ENCODE measurements at places on chromosomes 1 and 21.

DNA sequence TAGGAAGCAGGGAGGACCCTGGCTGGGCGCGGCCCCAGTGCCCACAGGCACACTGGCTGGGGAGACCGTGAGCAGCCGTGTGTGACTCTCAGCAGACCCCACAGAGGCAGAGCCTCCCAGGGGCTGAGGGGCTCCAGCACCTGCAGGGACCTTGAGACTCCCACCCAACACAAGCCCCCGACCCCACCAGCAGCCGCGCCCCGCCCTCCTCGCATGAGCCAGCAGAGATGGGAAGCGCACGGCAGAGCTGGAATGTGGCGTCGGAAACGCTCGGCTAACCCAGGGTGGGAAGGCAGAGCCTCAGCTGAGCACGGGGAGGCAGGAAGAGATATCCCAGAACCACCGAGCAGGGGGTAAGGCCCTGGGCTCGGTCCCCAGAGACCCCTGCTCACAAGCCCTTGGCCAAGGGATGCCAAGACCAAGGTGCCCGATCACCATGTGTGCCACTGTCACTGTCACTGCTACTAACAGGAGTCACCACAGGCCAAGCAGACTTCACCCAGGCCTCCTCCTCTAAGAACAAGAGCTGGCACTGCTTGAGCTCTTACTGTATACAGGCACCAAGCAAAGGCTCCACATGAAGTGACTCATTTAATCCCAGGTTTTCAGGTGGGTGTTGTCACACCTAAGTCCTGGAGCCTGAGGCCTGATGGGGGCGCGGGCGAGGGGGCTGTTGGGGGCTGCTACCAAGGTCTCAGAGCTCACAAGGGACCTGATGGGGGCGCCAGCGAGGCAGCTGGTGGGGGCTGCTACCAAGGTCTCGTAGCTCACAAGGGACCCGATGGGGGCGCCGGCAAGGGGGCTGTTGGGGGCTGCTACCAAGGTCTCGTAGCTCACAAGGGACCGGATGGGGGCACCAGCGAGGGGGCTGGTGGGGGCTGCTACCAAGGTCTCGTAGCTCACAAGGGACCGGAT lies 20.1 kb downstream of the MEGF6 start:
- DNase-seq = no peak

DNA sequence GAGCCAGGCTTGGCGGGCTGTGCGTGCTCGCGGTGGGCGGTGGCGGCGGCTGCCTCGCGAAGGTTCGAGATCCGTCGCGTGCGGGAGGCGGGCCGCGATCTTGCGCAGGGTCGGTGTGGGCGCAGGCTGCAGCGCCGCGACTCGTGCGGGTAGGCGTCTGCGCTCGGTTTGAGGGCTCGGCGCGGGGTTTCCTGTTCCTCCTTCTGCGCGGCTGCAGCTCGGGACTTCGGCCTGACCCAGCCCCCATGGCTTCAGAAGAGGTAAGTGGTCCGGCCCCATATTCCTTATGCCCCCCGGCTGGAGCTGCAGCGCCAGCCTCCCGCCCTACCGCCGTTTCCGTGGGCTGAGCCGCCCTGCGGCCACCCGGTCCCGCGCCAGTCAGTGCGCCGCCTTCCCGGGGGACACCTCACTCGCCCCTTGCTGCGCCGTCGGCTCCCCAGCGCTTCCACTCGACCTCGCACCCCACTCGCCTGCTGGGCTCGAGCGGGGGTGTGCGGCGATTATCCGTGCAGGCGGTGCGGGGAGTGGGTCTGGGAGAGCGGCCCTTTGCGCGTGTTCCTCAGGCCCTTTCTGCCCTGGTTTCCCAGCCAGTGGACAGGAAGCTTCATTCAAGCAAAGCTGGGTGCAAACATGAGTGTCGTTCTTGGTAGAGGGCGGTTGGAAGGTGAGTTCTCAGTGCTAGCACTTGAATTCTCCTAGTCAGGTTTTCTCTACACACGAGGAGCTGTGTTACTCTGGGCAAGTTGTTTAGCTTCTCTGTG lies at the start of gene CACYBP:
TSS of gene CACYBP (plus strand) at position 12 of the 761 bp plus-strand sequence. CDS start at position 246, 234 bp downstream.
- DNase-seq = peak; percentile 61

GRCh38 chr21:36100971-36101641 lies 31.3 kb downstream of the CBR1 start:
- no peak for DNase-seq

GRCh38 chr1:119372503-119373086 lies 4.0 kb downstream of the HAO2 start:
- DNase-seq = no peak

- peak; percentile 69 for DNase-seq
These were observed 13.5 kb downstream of the ESPN start for GRCh38 chr1:6438047-6438525.

DNA sequence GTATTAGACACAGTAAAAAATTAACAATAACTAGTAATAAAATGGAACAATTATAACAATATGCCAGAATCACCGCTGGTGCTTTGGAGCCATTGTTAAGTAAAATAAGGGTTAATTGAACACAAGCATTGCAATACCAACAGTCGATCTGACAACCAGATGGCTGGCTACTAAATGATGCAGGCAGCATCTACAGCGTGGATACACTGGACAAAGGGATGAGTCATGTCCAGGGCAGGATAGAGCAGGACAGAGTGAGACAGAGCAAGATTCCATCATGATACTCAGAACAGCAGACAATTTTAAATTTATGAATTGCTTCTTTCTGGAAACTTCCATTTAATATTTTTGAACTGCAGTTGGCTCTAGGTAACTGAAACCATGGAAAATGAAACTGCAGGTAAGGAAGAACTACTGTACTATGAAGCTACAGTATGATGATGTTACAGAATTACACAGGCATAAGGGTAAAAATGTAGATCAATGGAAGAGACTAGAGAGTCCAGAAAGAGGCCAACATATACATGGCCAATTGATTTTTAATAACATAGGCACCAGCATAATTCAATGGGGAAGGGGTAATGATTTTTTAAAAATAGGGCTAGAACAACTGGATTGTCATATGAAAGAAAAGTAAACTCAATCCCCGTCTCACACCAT lies 168.7 kb downstream of the RRAGC start:
- no peak for DNase-seq

GRCh38 chr1:25039229-25039628 lies 109.2 kb upstream of the RUNX3 start:
- no peak for DNase-seq

GRCh38 chr1:74395571-74395970 lies 116.8 kb downstream of the LRRC53 start:
- DNase-seq = no peak

- no peak for DNase-seq
These were observed 574.7 kb downstream of the MATN1 start for GRCh38 chr1:30148676-30149075.

DNA sequence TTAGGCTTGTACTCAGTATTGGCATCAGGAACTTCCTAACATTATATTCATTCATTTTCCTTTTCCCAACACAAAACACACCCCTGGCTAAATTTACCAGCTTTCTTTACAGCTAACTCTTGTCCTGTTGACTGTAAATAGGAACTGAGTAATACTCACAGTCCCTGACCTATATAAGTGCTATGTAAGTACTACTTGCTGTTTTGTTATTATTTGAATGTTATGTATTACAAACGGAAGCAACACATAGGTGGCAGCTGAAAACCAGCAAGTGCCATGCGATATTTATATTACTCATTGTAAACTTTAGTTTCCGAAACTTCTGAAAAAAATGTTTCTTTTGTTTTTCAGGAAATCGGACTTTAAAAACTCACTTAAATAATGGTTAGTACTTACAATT lies 21.5 kb downstream of the PTGER3 start:
- DNase-seq = no peak

DNA sequence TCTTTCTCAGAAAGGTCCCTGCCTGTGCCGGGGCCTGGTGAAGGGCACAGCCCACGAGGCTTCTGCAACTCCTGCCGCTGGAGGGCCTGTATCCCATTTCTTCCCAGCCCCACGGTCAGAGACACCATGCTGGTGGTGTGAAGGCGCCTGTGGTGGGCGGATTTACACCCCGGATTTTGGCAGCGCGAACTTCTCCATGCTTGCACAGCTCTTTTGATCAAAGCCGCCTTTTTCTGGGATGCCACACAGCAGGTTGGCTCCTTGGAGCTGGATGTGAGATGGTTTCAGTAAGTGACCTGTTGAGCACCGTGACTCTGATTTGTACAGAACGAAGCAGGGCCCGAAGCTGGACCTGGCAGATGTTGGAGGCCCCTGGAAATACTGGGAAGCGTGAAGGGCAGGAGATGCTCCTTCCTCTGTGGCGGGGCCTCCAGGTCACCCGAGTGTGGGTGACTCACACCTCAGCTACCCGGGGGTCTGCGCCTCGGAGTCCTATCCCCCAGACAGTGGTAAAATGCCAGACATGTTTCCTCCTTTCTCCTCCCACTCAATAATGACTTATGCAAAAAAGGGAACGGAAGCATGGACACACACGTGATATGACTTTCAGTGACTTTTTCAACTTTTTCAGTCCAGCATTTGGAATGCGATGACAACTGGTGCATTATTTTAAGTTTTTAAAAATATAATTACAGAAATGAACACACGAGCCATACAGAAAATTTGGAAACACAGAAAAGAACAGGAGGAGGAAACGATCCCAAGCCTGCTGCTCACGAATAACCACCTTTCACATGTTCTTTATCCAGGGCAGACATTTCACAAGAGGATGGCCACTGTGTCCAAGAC lies 9.0 kb downstream of the UMODL1 start:
- no peak for DNase-seq

DNA sequence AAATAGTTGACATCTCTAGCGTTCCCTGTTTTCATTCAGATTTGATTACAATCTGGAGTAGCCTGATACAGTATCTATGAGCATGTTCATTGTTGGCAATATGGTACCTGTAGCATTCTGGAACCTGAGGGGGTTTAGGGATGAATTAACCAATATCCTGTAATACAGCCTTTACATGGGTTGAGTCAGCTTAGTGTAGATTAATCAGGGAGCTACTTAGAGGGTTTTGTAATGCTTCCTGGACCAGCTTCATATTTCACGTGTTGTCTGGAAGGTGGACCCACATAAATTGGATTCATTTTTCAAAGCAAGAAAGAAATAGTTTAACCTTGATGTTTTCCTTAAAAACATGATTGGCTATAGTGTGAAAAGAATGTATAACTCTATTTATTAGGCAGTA lies 3.6 kb downstream of the OTUD3 start:
- DNase-seq = no peak

DNA sequence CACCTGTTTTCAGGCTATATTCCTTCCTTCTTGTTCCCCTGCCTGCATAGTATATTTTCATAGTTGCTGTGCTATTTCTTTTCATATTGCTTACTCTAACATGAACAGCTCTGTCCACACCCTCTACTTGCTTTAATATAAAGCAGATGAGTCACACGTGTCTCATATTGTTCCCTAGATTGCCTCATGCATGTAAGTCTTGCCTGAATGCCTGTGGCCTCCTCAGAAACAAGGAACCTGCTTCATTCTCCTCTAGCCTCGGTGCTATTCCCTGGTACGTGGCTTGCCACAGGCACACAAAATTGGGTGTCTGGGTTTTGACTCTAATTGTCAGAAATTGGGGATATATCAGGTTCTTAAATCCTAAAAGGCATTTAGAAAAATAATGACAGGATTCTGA lies 16.5 kb upstream of the PKP1 start:
- no peak for DNase-seq

- no peak for DNase-seq
These were observed 106.3 kb downstream of the CD247 start for GRCh38 chr1:167412072-167412471.

- DNase-seq = no peak
These were observed 34.9 kb downstream of the PLXNA2 start for GRCh38 chr1:208209286-208209685.

GRCh38 chr21:46011267-46011967 lies 29.8 kb downstream of the COL6A1 start:
- no peak for DNase-seq

DNA sequence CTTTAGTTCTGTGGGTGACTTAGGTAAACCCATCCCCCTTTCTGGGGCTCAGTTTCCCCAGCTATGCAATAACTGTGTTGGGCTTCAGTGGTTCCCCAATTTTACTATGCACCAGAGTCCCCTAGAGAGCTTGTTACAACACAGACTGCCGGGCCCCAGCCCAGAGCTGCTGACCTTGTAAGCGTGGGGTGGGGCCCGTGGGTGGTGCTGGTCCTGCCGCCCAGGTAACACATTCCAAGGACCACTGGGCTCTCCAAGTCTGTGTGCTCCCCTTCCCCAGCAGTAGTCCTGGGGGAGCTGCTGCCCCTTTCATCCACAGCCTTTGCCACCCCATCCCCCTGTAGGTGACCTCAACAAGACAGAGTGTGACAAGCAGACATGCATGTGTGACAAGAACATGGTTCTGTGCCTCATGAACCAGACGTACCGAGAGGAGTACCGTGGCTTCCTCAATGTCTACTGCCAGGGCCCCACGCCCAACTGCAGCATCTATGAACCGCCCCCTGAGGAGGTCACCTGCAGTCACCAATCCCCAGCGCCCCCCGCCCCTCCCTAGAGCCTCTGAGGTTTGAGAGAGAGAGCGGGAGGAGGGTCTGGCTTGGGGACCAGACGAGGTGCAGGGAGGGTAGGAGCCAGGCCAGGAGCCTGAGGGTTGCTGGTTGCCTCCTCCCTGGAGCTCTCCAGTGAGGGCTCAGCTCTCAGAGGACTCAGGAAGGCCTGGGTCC lies 8.9 kb downstream of the PLA2G2F start:
- DNase-seq = no peak

GRCh38 chr1:172882791-172883386 lies 167.9 kb downstream of the TNFSF18 start:
- DNase-seq = no peak

DNA sequence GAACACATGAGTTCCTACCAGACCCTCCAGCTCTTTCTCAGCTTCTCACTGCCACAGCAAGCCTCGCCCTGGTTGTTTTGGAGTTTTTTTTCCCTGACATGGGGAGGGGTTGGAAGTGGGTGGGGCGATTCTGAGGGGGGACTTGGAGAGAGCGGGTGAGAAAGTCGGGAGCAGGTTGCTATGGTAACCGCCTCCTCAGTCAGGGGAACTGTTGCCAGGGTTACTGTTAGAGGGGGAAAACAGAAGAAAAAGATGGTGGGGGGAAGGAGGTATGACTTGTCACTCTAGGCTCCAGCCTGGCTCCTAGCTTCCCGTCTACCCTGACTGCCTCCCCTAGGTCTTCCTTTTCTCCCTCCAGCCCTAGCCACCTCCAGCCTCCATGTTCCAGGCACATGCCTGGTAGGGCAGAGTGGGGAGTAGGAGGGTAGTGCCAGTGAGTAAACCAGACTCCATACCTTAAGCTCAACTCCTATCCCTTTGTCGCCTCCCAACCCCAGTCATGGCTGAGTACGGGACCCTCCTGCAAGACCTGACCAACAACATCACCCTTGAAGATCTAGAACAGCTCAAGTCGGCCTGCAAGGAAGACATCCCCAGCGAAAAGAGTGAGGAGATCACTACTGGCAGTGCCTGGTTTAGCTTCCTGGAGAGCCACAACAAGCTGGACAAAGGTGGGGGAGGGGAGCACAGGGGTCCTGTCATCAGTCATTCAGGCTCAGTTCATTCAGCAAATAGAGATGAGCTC lies 6.0 kb downstream of the PEA15 start:
- DNase-seq = no peak
